Stimulated activated CD4-positive, alpha-beta T cell treated with anti-CD3 and anti-CD28 coated beads, Interleukin-1b, Interleukin-23, amount 100 ng/mL, for 1 hour (primary cell): ENCODE measurements at places on chromosomes 16 and 17.

DNA sequence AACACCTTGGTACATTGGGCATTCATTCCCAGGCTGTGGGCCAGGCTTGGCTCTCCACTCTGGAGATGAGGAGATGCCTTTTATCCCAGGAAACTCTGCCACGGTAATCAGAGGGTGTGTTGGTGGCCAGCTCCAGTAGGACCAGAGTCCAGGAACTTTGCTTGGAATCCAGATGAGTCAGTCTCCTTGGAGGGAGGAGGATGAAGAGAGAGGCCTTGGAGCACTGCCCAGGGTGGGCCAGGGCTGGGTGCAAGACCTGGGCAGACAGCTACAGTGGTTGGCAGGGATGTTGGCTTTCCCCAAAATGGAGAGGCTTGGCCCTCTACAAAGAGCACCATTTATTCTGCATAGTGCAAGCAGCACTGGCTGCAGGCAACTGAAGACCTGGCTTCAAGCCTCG is 209.0 kb downstream of the RGS9 start:
- no peak for DNase-seq

DNA sequence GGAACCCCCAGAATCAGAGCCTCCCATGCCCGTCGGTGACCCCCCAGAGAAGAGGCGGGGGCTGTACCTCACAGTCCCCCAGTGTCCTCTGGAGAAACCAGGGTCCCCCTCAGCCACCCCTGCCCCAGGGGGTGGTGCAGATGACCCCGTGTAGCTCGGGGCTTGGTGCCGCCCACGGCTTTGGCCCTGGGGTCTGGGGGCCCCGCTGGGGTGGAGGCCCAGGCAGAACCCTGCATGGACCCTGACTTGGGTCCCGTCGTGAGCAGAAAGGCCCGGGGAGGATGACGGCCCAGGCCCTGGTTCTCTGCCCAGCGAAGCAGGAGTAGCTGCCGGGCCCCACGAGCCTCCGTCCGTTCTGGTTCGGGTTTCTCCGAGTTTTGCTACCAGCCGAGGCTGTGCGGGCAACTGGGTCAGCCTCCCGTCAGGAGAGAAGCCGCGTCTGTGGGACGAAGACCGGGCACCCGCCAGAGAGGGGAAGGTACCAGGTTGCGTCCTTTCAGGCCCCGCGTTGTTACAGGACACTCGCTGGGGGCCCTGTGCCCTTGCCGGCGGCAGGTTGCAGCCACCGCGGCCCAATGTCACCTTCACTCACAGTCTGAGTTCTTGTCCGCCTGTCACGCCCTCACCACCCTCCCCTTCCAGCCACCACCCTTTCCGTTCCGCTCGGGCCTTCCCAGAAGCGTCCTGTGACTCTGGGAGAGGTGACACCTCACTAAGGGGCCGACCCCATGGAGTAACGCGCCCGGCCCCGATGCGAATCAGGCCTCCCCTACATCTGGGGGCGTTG is 4.0 kb downstream of the TPSG1 start:
- no peak for DNase-seq

DNA sequence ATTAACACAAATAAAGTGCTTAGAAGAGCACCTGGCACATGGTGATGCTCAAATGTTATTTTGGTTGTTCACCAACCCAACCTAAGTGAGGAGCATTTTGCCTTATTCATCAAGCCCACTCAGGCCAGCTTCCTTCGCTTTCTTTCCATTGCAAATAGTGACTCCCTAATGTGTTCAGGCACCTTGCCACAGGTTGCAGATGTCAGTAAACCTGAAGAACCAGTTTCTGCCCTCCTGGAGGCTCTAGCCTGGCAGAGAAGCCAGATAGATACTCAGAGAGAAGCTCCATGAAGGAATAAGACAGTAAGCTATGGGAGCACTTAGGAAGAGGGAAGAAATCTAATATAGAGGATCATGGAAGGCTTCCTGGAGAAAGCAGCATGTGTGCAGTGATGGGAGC is 23.9 kb downstream of the GPR139 start:
- no peak for DNase-seq

GRCh38 chr16:28477311-28477920 is 5.3 kb upstream of the NPIPB7 start:
- DNase-seq: no peak

DNA sequence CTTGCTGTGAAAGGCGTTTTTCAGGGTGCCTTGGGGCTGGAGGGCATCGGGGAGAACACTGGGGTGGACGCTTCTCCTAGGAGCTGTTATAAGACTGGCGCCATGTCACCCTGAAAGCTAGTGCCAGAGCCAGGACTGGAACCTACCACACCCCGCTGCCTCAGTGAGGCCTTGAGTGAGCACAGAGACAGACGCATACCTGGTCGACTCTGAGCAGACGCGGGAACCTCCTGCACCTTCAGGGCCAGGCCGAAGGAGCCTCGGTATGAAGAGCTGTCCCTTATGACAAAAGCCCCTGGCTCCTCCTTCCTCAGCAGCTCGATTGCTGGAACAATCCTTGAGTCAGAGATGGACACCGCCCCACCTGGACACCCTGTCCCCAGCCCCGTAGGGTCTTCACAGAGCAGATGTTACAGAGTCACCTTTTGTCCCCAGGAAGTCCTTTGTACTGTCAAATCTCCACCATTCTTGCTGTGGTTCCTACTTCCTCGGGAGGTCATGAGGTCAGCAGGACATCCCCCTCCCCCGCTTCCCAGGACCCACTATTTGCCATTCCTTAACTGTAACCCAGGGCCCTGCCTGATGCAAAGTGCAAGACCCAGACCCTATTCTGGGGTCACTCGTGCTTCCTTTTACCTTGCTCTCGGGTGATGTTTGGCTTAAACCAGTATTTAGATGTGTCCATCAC is 17.0 kb downstream of the TNS4 start:
- DNase-seq: no peak

GRCh38 chr16:179211-180092 is 807 bp upstream of the HBQ1 start:
- DNase-seq: no peak

GRCh38 chr16:82630219-82630618 is 3.5 kb downstream of the CDH13 start:
- no peak for DNase-seq

DNA sequence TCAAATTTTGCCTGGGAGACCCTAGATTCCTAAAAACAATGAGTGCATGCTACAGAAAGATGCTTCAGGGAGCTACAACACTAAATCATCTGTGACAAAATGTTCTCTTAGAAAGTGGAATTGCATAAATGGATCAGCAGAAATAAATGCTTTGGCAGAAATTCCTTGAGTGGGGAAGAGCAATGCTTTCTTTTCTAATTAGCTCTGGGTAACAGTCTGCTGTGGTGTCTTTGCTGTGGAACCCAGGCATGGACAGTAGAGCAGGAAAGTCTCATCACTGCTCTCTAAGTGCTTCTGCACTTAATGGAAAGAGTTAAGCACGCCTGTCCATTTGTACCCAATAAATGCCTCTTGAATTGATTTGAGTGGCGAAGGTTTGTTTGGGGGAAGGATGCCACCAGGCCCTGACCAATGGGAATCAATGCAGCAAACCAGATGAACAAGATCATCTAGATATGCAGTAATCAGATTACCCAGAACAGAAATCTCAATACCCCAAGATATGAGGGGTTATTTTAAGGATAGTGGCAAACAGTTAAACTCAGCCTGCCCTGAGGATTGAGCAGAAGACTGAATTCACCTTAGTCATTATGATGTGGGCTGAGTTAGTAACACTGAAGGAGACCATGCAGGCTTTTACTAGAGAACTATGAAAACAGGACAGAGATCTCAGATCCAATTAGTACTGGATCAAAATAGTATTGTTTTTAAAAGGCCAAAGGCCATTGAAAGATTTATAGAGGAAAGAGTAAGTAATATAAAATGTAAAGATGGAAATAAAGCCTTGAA is 13.6 kb downstream of the HLF start:
- no peak for DNase-seq

DNA sequence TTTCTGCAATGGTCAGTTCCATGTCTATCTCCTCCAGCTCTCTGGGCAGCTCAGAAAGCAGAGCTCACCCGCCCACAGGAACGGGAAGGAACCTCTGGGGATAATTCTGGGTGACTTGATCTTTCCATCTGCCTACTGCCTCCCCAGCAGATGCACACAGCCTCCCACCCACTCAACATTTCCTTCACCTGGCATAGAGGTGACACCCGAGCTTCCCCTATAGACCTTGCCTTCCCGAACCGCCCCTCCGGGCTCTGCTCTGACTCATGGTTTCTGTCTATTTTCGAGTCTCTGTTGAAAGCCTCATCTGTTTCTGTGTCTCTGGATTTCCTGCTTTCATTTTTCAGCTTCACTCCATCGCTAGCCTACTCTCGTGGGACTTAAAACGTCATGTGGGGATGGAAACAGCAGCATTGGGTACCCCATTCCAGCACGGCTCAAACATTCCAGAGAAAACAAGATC is 11.4 kb downstream of the GGA3 start:
- peak; percentile 66 for DNase-seq

- DNase-seq: no peak
These were observed 90.0 kb downstream of the FOXL1 start for GRCh38 chr16:86668136-86668910.

- DNase-seq: peak; percentile 38
These were observed 21.3 kb downstream of the SRCIN1 start for GRCh38 chr17:38584350-38584925.

GRCh38 chr16:81928271-81928918 is 82.9 kb downstream of the SDR42E1 start:
- no peak for DNase-seq

GRCh38 chr17:28219771-28220170 is 99.2 kb upstream of the TMEM97 start:
- no peak for DNase-seq

DNA sequence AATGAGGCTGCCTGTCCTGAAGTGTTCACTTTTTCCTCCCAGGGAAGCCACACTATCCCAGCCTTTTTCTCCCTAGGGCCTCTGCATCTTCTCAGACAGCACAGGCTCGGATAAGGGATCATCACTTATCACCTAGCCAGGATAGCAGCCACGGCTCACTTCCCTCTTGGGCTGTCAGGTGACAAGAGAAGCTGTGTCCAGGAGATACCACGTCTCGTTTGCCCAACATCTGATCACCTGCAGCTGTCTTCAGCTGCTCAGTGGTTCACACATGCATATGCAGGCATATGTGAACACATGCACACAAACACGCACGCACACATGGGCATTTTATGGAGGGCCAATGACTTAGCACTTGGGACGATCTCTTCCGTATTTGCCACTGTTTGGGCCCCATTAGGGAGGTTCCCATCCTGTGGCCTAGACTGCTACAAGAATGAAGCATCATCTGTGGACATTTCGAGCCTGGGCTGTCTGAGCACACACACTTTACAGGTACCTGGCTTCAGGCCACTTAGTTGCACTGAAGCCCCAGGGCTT is 32.4 kb upstream of the ADORA2B start:
- no peak for DNase-seq

- DNase-seq: no peak
These were observed 167.3 kb upstream of the ZNF267 start for GRCh38 chr16:31706318-31706717.

DNA sequence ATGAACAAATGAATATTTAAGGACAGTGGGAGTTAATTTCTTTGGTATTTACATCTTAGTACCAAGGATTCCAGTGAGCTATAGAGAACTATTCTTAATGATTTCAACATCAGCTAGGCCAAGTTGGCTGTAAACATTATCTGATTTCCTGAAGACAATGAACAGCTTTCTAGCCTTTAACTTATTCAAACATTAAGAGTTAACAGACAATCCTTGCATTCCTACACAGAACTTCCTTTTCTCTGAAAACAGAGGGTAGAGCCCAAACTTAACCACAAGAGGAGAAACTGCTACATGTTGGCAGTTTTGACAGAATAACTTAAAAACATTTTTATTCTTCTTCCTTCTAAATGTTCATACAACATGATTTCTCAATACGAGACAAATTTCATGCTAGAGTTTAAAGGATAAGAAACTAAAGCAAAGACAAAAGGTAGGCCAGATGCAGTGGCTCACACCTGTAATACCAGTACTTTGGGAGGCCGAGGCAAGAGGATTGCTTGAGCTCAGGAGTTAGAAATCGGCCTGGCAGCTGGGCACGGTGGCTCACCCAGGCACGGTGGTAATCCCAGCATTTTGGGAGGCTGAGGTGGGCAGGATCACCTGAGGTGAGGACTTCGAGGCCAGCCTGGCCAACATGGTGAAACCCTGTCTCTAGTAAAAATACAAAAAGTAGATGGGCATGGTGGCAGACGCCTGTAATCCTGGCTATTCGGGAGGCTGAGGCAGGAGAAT is 4.4 kb downstream of the CRLF3 start:
- DNase-seq: no peak

DNA sequence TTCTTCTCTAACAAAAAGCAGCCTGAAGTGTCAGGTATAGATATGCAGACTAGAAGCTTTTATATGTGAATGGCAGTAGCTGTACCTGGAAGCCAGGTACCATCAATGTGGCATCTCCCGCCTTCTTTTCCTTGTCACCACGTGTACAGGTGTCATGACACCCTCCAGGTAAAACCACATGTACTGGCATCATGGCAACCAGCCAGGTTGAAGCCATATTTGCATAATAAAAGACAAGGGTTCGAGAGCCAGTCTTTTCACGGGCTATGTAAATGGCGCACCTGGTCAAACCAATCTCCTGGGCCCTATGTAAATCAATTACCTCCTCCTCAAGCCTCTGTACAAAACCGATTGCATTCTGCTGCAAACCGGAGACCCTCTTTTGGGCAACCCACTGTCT is 541.3 kb downstream of the CDH11 start:
- DNase-seq: no peak

GRCh38 chr16:81711657-81712319 is 67.3 kb upstream of the PLCG2 start:
- DNase-seq: no peak

- no peak for DNase-seq
These were observed 82.8 kb downstream of the PLCG2 start for GRCh38 chr16:81861915-81862314.

GRCh38 chr16:80375973-80376372 is 164.8 kb upstream of the DYNLRB2 start:
- DNase-seq: no peak

- no peak for DNase-seq
These were observed 85.5 kb upstream of the CREBBP start for GRCh38 chr16:3965781-3966582.

- DNase-seq: no peak
These were observed 300.6 kb downstream of the SEC14L1 start for GRCh38 chr17:77441130-77441920.

DNA sequence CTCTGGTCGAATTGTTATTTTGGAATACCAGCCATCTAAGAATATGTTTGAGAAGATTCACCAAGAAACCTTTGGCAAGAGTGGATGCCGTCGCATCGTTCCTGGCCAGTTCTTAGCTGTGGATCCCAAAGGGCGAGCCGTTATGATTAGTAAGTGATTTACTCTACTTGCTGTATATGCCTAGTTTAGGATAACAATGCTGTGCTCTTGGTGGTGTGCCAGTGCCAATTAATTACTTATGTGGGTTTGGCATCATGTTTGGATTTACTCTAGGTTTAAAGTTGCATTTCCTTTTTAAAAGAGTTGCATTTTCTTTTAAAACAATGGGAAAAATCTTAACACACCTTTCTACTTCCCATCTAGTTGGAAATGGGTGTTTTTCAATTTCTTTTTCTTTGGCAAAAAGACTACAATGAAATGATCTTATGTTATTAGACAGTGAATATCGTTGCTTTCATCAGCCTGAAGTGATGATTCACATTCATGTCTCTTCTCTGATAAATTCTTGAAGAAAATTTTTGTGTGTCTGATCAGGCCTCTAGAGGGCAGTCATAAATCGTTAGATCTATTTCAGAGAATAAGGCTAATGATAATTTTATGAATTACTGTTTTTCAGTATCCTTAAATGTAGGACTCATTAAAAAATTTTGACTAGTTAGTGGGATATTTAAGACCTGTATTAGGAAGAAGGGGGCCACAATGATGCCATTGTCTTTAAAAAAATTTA is 5.6 kb downstream of the SF3B3 start:
- no peak for DNase-seq

- DNase-seq: no peak
These were observed 834 bp upstream of the TXNDC11 start for GRCh38 chr16:11743308-11744074.
